ENCODE measurements at places on chromosomes 7 and 10.

DNA sequence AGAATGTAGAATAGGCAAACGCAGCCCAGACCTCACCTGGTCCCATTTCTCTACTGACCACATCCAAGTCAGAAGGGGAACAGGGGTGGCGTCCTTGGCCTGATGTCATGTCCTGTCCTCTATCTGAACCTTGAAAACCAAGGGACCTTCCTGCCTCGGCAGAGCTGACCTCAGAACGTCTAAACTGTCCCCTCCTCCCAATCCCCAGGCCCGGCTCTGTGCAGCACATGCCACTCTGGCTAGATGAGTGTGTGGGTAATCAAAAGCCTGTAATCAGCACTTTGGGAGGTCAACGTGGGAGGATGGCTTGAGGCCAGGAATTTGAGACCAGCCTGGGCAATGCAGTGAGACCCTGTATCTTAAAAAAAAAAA, 46.5 kb upstream of the ZNF479 start:
- DNase-seq: no peak
- H3K36me3 ChIP-seq: no peaks in the 10 kb centered on the region
- no peaks in the 10 kb centered on the region for H3K4me1 ChIP-seq
- H3K4me3 ChIP-seq: no peak overlapping the region

- H3K27ac ChIP-seq: no peak overlapping the region
- no peak overlapping the region for H3K4me3 ChIP-seq
- DNase-seq: peak; percentile 24
- no peaks in the 10 kb centered on the region for H3K4me1 ChIP-seq
These were observed 20.9 kb downstream of the MORN4 start for GRCh38 chr10:97612386-97612785.

DNA sequence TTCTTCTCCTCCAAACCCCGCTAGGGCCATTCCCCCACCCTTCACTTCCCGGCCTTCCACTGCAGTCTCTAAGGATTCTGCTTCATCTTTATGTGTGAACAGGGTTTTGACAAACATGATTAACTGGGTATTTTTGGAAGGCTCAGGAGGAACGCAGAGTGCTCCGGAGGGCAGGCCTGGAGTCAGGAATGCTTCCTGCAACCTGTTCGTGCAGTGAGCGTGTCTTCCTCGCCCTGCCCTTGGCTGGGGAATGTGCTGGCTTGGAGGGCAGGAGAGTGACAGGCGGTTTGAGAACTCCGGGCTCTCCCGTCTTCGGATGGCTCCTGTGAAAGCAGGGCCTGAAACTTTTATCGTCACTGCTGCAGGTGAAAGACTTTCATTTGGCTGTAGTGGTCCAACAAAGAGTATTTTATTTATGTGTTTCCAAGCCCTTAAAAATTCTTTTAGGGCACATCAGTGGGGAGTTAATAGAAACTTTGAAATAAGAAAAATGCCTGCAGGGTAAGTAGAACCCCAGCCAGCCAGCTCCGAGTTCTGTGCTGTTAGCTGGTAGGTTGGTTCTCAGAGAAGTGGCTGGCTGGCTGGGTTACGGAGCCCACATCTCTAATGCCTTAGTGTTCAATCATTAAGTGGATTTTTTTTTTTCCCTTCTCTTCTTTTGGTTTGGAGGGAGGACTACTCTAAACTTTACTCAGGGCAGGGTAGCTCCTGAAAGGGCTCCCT, 51.0 kb downstream of the TCF7L2 start:
- DNase-seq: no peak
- H3K27me3 ChIP-seq: peaks cover 7% of the 10 kb centered on the region
- H3K4me3 ChIP-seq: no peak overlapping the region

- H3K27ac ChIP-seq: no peak overlapping the region
- H3K4me1 ChIP-seq: no peaks in the 10 kb centered on the region
- no peak for DNase-seq
- no peak overlapping the region for H3K4me3 ChIP-seq
These were observed 193.4 kb upstream of the PDE1C start for GRCh38 chr7:32263611-32264010.

DNA sequence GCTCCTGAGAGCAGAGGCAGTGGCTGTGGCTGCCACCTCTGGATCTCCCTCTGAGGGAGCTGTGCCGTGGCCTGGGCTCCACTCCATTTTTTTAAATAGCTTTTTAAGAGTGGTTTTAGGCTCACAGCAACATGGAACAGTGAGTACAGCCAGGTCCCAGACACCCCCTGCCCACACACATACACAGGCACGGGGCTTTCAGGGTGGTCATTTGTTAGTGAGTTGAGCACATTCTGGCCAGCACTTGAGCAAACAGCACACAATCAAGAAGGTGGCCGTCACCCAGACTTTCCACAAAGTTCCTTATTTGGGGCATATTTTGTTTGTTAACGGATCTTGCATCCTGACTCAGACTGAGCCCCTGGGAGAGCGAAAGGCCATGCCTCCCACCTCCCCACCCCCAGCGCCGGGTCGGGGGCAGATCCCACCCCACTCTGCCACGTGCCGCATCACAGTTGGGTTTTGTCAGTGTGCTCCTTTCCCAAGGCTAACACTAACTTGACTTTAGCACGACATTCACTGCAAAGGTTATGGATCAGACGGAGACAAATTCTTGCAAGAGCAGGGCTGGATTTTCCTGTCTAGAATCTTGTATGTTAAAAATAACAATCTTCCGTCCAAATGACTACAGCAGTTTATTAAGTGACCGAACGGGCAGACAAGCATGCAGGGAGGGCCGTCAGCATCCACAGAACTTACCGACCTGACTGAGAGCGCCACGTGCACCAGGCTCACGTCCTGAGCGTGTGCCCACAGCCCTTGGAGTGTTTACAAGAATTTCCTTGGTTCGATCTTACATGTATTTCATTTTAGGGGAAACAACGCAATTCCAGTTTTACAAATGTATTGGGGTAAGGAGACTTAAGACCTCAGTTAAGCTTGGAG, 156.5 kb upstream of the NPS start:
- DNase-seq: no peak
- no peaks in the 10 kb centered on the region for H3K4me1 ChIP-seq
- H3K36me3 ChIP-seq: no peaks in the 10 kb centered on the region
- H3K27me3 ChIP-seq: peaks cover 7% of the 10 kb centered on the region
- no peak overlapping the region for H3K4me3 ChIP-seq

GRCh38 chr10:76141376-76141775, 710.0 kb downstream of the LRMDA start:
- H3K27me3 ChIP-seq: no peaks in the 10 kb centered on the region
- no peak for DNase-seq
- no peak overlapping the region for H3K27ac ChIP-seq
- H3K4me1 ChIP-seq: no peaks in the 10 kb centered on the region

GRCh38 chr7:28280516-28280915, 99.9 kb upstream of the JAZF1 start:
- no peak for DNase-seq
- H3K36me3 ChIP-seq: no peaks in the 10 kb centered on the region
- no peak overlapping the region for H3K4me3 ChIP-seq
- no peaks in the 10 kb centered on the region for H3K4me1 ChIP-seq
- H3K27me3 ChIP-seq: no peaks in the 10 kb centered on the region
- H3K27ac ChIP-seq: no peak overlapping the region

DNA sequence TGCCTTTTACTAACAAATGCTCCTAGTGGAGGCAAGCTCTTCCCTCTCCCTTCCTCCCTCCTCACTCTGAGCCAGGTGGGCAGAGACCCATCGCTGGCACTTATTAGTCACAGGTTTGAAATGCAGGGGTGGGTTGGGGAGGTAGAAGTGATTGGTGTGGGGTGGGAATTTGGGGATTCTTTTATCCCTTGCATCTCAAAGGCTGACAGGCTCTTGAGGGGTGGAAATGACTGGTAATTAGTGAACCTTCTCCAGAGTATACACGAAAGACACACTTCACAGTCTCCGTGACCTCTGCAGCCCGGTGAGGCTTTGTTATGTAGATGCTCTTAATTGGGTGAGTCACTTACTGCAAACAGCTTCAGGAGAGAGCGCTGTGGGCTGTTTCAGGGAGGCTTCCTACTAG, 13.9 kb upstream of the LRMDA start:
- no peaks in the 10 kb centered on the region for H3K4me1 ChIP-seq
- no peak overlapping the region for H3K4me3 ChIP-seq
- no peak for DNase-seq
- no peak overlapping the region for H3K27ac ChIP-seq
- no peaks in the 10 kb centered on the region for H3K36me3 ChIP-seq

DNA sequence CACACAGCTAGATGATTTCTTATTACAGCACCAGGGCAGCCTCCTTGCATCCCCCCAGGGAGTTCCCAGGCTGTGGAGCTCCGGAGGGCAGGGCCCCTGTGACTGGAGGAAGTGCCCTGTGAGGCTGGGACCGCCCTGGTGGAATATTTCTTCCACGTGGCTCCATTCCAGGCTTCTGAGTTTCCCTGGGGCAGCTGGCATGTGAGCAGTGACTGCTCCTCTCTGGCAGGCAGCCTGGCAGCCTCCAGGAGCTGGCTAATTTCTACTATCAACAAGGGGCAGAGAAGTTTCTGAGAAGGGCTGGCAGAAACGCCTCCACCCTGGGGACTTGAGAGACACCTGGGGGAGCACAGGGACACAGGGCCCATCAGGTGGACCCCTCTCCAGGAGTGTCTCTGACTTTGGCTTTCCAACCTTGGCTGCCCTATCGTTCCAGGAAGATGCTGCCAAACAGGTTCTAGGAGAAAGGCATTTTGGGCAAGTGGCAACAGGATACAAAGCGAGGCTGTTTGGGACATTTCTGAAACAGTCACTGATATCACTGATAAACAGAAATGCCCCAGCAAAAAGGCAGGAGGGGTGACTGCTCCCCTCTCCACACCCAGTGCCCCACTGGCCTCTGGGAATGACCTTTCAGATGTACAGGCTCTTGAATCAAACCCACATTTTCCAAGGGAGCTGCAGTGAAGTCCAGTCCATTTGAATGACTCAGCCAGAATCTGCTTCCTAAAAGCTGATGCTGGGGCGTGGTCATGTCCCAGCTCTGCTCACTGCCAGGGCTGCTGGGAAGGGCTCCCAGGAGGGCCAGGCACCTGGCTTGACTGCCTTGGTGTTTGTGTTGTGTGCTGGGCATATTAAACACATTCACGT, 16.1 kb downstream of the MYOF start:
- H3K36me3 ChIP-seq: no peaks in the 10 kb centered on the region
- H3K4me3 ChIP-seq: no peak overlapping the region
- no peaks in the 10 kb centered on the region for H3K4me1 ChIP-seq
- H3K27ac ChIP-seq: no peak overlapping the region

DNA sequence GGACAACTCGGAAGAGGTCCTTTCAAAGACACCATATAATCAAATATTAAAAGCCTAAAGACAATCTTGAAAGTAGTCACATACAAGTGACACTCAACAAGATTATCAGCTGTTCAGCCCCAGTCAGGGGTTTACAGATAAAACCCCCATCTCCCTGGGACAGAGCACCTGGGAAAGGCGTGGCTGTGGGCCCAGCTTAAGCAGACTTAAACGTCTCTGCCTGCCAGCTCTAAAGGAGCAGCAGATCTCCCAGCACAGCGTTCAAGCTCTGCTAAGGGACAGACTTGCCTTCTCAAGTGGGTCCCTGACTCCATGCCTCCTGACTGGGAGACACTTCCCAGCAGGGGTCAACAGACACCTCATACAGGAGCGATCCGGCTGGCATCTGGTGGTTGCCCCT, 18.0 kb downstream of the CDCA7L start:
- H3K4me1 ChIP-seq: no peaks in the 10 kb centered on the region
- H3K27ac ChIP-seq: no peak overlapping the region
- DNase-seq: no peak
- H3K4me3 ChIP-seq: no peak overlapping the region

DNA sequence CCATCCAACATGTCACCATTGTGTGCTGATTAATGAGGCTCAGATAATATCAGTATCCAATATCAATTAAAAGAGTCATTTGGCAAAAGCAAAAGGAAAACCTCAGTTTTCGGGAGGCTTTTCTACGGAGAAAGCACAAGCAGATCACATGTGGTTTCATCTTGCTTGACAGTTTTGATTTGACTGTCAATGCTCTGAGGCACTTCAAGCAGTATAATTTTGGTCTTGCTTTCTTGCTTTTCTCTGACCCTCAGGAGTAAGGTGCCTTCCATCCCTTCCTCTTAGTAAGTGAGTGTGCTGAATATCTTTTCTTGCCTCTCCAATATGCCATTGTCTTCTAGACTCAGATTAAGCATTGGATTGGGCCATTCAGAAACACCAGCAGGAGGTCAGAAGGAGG, 115.5 kb upstream of the CALCR start:
- H3K4me3 ChIP-seq: no peak overlapping the region
- H3K4me1 ChIP-seq: no peaks in the 10 kb centered on the region
- H3K36me3 ChIP-seq: no peaks in the 10 kb centered on the region
- H3K27ac ChIP-seq: no peak overlapping the region
- no peak for DNase-seq

DNA sequence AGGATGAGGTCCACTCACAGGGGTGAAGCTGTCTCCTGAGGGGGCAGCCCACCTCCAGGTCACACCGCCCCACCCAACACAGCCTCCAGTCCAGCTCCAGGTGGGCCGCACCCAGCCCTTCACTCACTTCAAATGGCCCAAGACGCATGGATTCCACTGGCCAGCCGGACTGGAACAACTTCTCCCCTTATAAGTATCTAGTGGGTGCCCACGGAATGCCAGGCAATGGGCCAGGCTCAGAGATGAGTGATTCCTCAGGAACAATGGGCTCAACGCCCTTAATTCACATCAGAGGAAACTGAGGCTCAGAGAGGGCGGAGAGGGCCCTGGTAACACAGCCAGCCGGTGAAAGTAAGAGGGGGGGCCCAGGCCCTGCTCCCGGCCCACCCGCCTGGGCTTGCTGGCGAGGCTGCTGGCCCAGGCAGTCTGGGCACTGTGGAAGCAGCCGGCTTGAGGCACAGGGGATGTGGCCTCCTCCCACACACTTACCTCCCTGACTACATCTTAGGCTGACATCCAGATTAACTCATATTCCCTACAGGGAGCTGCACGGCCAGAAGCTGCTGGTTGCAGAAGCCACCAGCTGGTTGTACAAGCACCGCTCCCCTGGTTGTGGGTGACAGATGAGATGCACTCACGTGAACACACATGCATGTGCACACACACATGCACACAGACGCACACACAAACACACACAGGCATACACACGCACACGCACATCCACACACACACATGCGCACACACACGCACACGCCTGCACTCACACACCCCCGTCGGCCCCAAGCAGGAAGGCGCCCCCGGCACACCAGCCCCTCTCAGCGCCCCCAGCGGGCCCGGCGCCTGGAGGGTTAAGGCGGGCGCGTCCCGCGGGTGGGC, 1.0 kb upstream of the FAM20C start:
- no peak for DNase-seq
- peaks cover 5% of the 10 kb centered on the region for H3K4me1 ChIP-seq
- H3K27ac ChIP-seq: no peak overlapping the region
- peaks cover 11% of the 10 kb centered on the region for H3K27me3 ChIP-seq

DNA sequence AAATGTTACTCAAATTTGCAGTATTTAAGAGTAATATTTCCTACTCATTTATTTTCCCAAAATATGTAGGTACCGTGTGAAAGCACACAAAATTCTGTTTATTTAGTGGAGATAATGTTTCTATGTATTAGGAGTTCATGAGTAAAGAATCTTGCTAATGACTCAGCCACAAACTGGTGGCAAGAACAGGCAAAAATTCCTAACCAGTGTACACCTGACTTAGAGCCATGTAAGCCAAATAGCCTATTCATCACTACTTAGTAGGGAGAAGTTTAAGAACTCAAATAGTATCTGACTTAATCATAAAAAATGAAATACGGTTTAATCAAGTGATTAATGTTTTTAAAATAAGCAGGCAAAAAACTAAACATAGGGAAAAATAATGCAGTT, 169.0 kb downstream of the SRPK2 start:
- no peaks in the 10 kb centered on the region for H3K36me3 ChIP-seq
- H3K27ac ChIP-seq: no peak overlapping the region
- peaks cover 75% of the 10 kb centered on the region for H3K4me1 ChIP-seq
- no peak overlapping the region for H3K4me3 ChIP-seq
- H3K27me3 ChIP-seq: no peaks in the 10 kb centered on the region

Measured in immature natural killer cell (primary cell).